ENCODE measurements at places on chromosomes 5 and 9.
A peak's percentile ranks its signal among the peaks of the same experiment; 100 is the strongest.

DNA sequence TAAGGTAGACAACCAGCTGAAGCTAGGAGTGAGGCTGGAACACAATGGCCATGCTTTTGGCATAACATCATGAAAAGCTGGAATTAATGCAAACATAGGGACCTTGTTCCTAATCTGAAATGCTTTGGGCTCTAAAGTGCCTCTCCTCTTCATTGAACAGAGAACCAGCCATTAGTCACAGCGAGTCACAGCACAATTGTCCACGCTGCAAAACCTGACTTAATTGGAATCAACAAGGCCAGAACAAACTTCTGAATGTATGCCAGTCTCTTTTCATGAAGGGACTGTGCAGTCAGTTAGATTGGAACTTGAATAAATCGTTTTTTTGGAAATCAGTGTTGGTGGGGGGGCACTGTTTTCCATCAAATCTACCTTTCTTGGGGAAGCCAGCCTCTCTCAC, 96.5 kb downstream of the JAKMIP2 start:
- DNase-seq = no peak

DNA sequence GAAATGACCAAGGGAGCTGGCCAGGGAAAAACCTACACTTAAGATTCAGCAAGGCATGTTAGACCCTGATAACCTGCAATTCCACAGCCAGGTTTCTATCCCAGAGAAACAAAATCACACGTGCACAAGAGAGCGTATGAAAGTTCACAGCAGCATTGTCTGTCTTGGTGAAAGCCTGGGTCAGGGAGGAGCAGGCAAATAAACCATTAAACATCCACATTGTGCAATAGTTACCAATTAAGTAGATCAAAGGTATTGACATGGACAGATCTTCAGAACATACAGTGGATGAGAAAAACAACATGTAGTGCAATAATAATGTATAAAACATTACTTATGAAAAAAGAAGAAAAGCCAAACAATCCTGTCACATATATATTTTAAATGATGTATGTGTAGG, 15.9 kb upstream of the GPX3 start:
- DNase-seq = no peak

- no peak for DNase-seq
These were observed 515 bp downstream of the LCP2 start for GRCh38 chr5:170296935-170297588.

DNA sequence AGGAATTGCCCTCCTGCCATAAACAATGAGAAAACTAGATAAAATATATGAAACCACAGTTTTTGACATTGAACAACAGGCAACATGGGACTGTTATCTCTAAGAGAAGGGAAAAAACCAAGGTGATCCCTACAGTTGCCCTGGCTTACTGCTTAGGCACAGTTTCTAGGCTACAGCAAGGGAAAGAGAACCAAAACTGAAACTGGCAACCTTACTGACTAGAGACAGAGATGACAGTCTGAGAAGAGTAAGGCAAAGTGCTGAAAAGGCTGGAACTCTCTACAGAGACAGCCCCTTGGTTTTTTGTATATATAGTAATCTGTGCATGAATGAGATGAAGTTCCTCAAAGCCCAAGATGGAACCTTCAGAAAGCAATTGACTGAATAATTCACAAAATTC, 36.2 kb upstream of the REEP2 start:
- DNase-seq = no peak

DNA sequence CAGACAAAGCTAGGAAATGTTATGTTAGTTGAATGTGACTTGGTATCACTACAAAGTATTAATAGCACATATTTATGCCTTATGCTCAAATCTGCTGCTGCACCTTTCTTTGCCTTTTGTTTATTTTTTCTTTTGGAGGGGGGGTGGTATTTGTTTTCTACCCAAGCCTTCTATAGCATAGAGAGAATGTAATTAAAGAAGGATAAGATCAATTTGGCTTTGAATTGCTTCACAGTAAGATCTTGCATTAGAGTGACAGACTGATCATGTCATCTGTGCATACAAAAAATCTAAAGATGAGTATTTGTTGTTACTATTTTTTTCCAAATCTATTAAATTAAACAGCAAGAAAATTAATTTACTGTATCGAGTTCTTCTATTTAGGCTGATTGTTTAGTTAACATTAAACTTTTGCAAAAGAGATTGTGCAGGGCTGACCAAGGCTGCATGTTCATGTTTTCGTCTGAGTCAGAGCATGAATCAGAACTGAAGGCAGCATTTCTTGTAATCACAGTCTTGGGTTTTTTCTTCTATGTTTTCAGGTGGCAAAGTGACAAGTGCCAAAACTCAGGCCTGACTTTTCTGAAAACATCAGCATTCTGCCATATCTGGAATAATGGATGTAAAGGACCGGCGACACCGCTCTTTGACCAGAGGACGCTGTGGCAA, 1007.1 kb upstream of the WWC1 start:
- DNase-seq = no peak

- no peak for DNase-seq
These were observed 20.1 kb downstream of the NDUFS4 start for GRCh38 chr5:53580547-53580946.

DNA sequence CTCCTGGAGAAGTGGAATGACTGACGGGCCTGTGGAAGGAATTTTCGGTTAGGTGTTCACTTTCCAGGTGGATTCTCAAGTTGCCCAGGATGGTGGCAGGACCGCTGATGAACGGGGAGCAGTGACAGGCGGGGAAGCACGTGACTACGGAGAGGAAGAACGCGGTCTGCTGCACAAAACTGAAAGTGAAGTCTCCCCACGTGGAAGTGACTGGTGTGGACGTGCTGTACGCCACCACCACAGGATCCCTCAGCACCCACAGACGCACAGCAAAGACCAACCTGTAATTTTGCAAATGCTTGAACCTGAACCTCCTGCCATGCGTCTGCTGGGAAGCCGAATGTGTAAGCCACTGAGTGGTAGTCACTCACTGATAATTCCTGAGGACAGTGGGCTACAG, 51.4 kb downstream of the RNF130 start:
- DNase-seq = no peak

DNA sequence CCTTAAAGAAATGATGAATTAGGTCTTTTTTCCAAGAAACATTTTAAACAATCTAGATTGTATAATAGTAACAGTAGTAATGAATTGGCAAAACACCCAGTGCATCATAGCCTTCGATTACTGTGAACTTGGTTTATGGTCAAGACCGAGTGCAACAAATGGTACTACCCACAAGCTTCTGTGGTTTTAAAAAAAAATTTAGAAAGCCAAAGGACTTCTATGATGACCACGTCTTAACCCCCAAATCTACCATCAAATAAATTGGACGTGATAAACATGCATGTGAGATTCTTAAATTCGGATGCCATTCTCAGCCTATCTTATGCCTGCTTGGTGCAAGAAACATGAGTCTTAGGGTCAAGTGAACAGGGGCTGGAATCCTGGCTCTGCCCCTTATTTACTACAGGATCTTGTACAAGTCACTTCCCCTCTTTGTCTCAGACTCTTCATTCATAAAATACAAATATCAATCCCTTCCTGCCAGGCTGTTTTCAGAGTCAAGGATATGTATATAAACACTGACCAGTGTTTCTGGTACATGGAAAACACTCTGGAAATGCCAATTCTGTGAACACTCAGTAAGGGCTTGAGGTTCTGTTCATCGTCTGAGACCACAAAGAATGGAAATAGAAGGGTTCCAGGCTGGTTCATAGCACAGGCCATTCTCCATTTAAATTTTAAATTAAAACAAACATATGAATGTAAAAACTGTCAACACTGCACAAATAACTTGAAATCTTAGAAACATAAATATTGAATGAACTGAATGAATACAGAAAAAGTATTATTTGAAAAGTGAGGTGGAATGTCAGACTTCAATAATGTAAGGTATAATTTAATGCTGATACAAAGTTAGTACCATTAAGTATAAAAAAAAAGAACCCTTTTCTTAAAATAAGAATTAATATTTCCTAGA, 107.8 kb downstream of the NR6A1 start:
- no peak for DNase-seq

- no peak for DNase-seq
These were observed 57.8 kb upstream of the LHFPL2 start for GRCh38 chr5:78706381-78706780.

- no peak for DNase-seq
These were observed 86.6 kb upstream of the NR4A3 start for GRCh38 chr9:99735041-99735440.

DNA sequence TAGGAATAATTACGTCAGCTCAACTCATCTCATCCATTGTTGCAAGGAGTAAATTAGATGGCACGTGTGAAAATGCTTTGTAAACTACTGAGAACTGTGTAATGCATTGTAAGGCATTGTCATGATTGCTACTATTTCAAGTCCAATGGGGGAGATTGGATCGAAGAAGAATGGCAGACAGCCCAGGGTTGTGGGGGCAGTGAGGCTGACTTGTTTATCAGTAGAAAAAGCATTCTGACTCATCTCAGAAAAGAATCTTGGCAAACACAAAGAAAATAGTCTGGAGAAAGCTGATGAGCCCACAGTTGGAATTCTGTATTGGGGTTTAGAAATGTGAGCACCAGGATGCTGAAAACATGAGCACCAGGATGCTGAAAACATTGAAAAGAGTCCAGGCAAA, 28.0 kb upstream of the DAP start:
- DNase-seq = no peak

DNA sequence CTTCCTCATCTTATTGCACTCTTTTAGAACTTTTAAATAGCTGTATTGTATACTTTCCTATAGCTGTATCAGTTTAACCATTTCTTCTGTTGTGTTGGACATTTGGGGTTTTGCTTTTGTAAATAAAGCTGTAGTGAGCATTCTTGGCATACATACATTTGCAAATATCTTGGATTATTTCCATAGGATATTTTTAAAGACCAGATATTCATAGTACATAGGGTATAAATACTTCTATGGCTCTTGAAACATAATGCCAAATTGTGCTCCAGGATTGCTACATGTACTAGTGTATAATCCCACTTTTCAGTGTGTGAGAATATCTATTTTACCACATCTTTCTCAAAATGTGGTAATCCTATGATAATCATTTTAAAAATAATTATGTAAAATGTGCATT, 51.2 kb downstream of the SCAMP1 start:
- no peak for DNase-seq

GRCh38 chr9:68961587-68961986, 52.3 kb downstream of the PRKACG start:
- no peak for DNase-seq

GRCh38 chr9:4088679-4089078, 211.2 kb downstream of the GLIS3 start:
- no peak for DNase-seq

DNA sequence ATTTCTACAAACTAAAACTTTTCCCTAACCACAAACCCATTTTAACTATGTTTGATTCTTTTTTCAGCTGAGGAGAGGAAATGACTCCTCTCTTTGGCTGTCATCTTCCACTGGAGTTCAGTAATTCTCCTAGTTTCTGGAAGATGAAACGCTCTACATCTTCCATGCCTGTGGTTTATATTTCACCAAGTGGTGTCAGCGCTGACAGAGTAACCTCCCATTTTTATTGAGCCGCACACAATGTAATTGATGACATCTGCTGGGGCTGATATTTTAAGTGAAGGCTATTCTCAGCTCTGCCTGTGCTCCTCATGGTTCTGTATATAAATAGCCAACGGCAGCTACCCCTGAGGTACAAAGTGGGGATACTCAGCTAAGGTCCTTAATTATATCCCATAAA, 234.6 kb downstream of the SPOCK1 start:
- DNase-seq = no peak

- DNase-seq = no peak
These were observed 7.9 kb downstream of the FLT4 start for GRCh38 chr5:180641566-180641900.

DNA sequence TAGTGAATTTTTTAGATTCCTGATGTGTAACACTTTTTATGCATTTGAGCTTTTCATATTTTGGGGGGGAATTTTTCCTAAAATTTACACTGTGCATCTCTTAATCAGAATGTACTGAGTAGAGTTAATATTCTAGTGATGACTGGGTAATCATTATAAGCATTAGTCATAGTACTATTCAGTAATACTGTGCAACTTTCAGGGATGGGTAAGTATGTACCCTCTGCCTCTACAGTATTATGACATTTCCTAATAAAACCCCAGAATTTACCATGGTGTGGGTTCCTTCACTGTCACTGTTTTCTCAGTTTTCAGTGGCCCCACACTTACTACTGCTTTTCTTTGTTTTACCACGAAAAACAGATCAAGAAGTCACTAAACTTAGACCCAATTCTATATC, 2.8 kb upstream of the CMYA5 start:
- no peak for DNase-seq

DNA sequence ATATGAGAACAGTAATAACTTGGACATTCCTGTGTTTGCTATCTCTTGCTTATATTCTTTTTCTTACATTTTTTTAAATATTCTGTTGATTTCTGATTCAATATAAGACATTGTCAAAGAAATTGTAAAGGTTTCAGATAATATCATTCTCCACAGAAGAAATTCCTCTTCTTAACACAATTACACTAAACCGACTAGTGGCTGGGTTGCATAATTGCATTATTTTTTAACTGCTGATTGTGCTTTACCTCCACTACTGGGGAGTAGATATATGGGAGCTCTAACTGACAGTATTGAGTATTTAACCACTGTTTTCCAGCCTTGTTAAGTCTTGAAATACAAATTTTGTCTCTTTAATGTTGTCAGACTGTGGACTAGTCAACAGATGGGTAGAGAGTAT, 723.8 kb upstream of the EDIL3 start:
- no peak for DNase-seq

DNA sequence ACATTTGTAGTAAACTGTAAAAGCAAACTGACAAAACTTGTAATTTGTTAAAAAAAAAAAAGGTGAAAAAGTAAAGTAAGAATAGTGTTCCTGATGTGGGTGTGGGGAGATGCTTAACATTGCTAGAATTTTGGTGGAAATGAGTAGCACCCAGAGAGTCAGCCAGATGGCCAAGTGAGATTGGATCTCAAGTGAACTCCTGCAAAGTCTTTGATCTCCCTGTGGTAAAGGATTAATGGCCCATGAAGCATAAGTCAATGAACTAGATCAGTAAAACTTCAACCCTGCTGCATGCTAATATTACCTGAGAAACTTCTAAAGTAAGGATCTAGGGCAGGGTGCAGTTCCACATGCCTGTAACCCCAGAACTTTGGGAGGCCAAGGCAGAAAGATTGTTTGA, 19.0 kb upstream of the FAM169A start:
- peak; percentile 50 for DNase-seq

GRCh38 chr5:120767178-120767820, 303.2 kb downstream of the PRR16 start:
- no peak for DNase-seq

GRCh38 chr9:113892861-113893491, 16.9 kb downstream of the ZNF618 start:
- DNase-seq = no peak

- no peak for DNase-seq
These were observed 21.4 kb downstream of the CRB2 start for GRCh38 chr9:123377211-123377971.

- DNase-seq = peak; percentile 65
These were observed 34.4 kb downstream of the ROPN1L start for GRCh38 chr5:10475931-10476676.

- DNase-seq = peak; percentile 67
These were observed 50.2 kb downstream of the PPP2R2B start for GRCh38 chr5:146828385-146828784.

GRCh38 chr9:104092192-104092591, 1.9 kb upstream of the SMC2 start:
- no peak for DNase-seq

GRCh38 chr5:173823721-173824567, 64.2 kb upstream of the CPEB4 start:
- DNase-seq = no peak
